ENCODE measurements at places on chromosomes 3 and 15.

- no peak for DNase-seq
Observed at GRCh38 chr3:151579571-151580270, 118.9 kb upstream of the IGSF10 start.

DNA sequence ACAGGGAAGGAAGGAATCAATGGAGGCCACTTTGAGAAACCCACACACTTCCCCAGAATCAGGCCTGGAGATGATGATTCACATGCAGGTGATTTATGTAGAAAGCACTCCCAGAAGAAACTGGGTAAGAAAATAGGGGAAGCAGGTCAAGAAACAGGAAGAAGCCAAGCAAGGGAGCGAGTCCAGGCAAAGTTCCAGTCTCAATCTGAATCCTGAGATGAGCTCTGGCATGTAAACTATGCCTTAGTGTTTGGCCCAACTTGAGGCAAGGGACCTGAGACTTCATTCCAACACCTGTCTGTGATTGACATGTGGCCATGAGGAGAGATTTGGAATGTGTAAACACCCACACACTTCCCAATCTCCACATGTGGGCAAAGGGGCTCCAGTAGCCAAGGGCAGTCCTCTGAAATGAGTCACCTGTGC, 61.6 kb upstream of the CTNNB1 start:
- DNase-seq, result no peak

DNA sequence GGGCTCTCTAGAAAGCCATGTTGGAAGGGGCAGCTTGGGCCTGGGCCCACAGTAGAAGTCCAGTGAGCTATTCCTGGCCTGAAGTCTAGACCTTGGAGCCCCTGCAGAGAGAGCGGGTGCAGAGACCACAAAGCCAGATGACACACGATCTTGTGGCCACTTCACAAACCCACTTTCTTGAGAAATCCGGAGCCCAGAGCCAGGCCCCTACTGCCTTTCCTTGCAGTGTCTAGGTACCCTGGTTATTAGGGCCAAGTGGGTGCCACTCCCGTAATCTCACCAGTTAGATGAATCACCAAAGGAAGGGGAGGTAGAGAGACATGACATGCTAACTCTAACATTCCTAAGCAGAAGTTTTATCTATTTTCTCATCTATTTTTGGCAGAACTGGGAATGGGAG, 72.5 kb upstream of the ADAMTSL3 start:
- DNase-seq, result peak; percentile 14

GRCh38 chr3:111482574-111482973, 59.4 kb upstream of the CD96 start:
- DNase-seq, result no peak

GRCh38 chr15:72732516-72732915, 46.5 kb downstream of the BBS4 start:
- DNase-seq, result no peak

DNA sequence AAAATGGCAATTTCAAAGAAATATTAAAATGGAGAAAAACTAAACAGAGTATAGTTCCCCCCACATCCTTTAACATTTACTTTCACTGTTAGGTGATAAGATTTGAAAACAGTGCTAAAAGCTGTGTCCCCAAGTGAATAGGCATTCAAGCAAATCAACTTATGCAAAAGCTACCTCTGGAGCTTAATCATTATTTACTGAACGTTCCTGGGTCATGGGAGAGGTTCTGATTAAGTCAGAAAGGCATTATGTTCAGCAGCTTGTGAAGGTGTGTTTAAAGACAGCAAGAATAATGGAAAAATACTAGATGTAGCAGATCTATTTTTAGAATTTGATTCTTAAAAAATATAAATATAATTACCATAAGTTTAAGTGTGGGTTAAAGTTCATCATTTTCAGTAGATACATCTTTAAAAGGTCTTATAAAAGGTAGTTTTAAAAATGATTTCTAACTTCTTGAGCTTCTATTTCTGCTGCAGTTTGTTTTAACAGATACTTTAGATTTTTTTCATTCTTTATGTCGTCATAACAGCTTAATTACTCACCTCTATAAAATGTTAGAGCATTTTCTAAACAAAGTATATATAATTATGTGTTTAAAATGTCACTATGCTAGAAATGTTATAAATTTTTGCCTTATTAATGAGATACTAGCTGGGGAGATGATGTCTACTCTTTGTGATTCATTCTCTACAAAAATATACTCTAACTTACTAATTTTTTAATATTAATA, 127.9 kb downstream of the MITF start:
- DNase-seq, result no peak

GRCh38 chr15:69290346-69291164, 8.2 kb upstream of the PAQR5 start:
- no peak for DNase-seq

DNA sequence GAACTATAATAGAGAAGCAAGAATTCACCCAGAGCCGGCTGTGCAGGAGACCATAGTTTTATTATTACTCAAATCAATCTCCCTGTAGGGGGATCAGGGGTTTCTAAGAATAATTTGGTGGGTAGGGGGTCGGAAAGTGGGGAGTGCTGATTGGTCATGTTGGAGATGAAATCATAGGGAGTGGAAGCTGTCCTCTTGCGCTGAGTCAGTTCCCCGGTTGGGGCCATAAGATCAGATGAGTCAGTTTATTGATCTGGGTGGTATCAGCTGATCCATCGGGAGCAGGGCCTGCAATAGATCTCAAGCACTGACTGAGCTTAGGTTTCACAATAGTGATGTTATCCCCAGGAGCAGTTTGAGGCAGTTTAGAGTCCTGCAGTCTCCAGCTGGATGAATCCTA, 97.0 kb upstream of the SNRPN start:
- no peak for DNase-seq

- DNase-seq, result peak; percentile 36
Observed at GRCh38 chr3:105523501-105523900, 156.8 kb downstream of the ALCAM start.

GRCh38 chr3:66095295-66096001, 56.7 kb upstream of the MAGI1 start:
- DNase-seq, result peak; percentile 14

DNA sequence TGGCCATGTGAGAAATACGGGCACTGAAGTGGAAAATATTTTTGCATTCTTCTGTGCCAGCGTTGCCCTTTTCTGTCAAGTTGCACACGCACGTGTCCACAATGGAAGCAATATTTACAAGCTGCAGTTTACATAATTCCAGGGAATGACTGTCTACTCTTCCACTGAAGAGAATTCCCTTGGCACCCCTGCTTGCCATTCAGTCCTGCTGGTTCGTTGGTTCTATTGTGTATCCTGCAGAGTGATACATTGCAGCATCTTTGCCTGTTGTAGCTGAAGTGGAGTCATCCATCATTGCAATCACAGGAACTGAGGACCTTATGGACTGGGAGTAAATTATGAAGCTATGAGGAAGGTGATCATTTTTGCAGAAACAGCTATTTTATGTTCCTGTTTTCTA, 759.4 kb downstream of the ROBO2 start:
- DNase-seq, result no peak

DNA sequence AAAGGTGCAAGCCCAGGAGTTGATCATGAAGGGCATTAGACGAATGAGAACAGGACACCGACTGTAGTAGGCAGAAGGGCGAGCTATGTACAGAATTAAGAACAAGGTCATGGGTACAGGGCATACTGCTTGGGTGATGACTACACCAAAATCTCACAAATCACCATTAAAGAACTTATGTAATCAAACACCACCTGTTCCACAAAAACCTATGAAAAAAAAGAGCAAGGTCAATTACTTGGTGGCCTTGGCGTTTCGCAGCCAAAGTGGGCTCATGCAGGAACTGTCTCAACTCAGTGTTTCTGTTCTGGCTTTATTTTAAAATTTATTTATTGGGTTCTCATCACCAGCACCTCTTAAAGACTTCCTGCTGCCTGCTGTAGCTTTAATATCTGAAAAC, 2.1 kb downstream of the KAT2B start:
- no peak for DNase-seq

DNA sequence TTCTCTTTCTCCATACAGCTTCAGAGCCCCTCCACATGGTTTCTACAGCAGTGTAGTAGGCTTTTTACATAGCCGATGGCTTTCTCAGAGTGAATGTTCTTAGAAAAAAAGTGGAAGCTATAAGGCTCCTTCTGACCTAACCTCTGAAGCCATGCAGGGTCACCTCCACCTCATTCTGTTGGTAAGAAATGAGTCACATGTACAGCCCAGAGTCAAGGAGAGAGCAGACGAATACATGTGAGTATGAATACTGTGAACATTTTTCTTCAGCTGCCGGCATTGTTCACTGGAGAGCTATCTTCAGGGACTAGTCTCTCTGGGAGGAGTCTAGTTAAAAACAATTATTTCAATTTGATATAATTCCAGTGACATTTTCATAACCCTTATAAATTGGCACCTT, 68.2 kb upstream of the THRB start:
- DNase-seq, result no peak

GRCh38 chr15:71800835-71801745, 9.3 kb upstream of the NR2E3 start:
- DNase-seq, result peak; percentile 94

GRCh38 chr15:86392874-86393273, 313.2 kb downstream of the AGBL1 start:
- no peak for DNase-seq

DNA sequence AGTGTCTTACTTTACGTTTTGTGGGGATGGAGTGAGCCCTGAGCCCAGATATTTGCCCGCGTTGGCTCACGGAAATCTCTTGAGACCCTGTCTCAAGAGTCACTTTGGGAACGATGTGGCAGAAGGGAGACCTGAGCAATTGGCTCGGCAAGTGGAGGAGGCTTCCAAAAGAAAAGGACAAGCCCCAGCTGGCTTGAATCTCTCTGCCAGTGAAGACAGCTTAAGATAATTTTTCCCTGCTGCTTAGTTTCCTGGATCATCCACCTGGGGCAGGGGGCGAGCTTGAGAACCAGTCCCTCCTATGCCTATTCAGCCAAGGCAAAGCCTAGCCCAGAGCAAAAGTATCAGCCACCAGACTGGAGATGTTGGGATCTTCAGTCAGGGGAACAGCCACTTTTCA, 708 bp downstream of the SEC22A start:
- DNase-seq, result peak; percentile 26

DNA sequence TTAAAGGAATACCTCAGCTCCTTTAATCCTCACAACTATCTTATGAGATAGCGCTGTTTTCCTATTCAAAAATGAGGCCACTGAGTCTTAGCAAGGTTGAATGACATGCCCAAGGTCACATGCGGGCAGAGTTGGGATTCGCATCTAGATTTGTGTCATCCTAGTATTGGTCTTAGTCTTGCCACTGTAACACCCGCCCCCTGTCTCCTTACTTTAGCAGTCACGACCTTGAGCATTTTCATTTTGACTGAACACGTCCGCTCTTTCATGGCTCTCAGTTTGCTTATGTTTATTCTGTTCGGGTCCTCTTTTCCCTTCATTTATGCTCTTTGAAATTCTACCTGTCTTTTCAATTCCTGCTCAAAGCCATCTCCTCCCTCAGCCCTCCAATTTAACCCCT, 112.5 kb upstream of the CADPS start:
- DNase-seq, result no peak

- DNase-seq, result no peak
Observed at GRCh38 chr3:13058346-13059120, 14.7 kb downstream of the IQSEC1 start.

DNA sequence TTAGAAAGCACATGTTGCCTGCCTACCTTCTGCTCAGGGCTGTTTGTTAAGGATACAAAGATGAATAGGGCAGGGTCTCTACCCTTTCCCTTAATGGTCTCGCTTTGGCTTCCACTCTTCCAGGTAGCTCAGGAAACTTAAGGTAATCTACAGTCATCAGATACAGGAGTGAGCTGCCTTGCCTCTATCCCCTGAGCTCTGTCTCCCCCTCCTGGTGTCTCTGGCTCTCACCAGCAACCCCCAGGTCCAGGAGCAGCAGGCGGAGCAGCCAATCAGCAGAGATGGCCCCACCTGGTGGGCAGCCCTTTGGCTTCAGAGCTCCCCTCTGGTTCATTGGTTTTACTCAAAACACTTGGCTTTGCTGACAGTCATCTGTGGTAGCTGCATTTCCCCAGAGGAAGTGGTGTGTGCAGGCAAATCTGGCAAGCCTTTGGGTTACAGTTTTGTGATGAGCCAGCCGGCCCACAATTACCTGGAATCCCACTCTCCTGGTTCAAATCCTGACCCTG, 8.5 kb upstream of the CX3CR1 start:
- peak; percentile 94 for DNase-seq

GRCh38 chr15:38536201-38536676, 28.4 kb downstream of the RASGRP1 start:
- DNase-seq, result peak; percentile 72

DNA sequence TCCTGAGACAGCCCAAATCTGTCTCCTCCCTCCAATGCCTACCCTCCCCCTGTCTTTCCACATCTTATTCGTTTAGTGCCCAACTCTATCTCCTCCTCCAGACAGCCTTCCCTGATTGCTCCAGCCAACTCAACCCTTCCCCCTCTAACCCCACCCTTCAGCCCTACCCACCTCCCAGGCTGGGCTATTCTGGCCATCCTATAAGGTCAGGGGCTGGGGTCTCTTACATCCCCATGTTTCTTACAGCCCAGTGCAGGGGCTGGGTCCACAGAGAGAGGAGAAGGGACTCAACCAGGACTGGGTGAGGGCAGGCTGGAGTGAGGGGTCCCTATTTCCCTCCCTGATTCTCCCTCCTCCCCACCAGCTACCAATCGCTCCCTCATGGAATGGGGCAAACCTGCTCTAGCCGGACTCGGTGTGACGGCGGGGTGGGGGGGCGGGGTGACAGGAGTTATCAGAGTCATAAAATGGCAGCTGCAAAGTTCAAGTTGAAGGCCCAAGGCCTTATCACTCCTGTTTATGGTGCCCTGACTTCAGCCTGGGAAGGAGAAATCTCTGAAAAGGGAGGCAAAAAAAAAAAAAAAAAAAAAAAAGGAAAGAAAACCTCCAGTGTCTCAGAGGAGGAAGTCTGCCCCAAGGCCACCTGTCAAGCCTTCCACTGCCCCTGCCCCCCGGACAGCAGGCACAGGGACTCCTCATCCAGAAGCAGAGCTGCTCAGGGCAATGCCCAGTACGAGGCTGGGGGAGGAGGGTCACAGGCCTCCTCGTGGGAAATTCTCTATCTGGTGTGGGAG, 2.1 kb downstream of the VIPR1 start:
- DNase-seq, result peak; percentile 66

DNA sequence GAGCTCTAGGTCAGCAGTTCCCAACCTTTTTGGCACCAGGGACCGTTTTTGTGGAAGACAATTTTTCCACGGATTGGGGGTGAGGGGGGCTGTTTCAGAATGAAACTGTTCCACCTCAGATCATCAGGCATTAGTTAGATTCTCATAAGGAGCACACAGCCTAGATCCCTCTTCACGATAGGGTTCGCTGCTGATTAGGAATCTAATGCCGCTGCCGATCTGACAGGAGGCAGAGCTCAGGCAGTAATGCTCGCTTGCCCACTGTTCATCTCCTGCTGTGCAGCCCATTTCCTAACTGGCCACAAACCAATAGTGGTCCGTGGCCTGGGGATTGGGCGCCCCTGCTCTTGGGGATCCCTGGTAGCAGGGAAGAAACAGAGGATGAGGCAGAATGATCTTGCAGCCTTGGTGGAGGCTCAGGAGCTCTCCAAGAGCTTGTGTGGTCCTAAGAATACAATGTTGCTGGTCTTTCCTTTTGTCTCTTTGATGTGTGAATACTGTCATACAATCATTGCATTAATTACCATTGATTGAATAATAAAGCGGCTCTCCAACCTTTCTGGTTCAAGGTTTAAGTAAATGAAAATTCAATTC, 183.2 kb downstream of the FNDC3B start:
- DNase-seq, result no peak
